OCI-M1 (cell line): ENCODE measurements at places on chromosomes 5 and 9.

DNA sequence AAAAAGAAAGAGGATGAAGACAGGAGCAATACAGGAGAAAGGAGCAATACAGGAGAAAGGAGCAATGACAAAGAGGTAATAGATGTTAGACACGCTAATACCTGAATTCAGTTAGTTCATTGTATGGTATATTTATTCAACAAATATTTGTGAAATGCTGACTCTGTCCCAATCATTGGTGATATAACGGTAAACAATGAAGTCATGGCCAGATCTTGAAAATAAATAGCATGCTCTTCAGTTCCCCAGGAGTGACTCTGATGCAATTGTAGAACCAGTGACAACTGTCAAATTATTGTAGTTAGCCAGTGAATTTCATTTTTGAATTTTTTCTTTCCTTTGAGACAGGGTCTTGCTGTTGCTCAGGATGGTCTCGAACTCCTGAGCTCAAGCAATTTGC lies 48.0 kb upstream of the SPINK14 start:
- DNase-seq, result no peak

- no peak for DNase-seq
Measured at GRCh38 chr5:38598296-38598993, 42.0 kb upstream of the LIFR start.

DNA sequence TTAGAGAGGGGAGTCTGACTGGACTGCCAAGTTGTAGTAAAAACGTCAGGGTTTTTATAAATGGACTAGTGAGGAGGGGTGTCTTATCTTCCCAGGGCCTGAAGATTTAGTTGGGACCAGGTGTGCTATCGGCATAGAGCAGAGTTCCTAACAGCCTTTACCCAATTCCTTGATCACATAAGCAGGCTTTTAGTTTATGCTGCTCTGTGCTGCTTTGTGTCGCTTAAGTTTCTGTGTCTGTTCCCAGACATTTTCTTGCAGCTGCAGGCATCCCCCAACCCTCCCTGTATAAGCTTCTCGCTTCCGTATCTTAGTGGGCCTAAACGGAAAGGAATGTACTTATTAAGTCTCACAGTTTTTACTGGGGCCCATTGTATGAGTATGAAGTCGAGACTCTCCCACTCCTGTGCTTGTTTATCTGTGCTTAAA lies 2.6 kb upstream of the SMC5 start:
- no peak for DNase-seq

GRCh38 chr9:37936965-37937364 lies 33.0 kb upstream of the SLC25A51 start:
- DNase-seq, result peak; percentile 90

- no peak for DNase-seq
Measured at GRCh38 chr5:30561771-30562170, 631.7 kb upstream of the CDH6 start.

DNA sequence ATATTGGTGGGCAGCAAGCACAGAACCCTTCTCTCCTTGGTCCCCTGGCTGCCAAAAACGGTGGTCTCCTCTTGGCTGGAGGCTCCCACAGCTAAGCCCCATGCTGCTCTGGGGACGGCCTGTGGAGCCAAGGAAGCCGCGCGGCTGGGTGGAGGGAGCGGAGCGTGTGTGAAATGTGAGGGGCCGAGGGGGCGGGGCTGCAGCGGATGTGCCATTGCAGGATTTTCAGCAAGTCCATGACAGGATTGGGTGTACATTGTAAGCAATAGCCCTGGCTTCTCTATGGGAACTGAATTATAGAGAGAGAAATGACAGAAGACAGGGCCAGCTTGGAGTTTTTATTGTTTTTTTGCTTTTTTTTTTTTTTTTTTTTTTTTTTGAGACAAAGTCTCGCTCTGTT lies 336.5 kb downstream of the DIRAS2 start:
- DNase-seq, result no peak

- DNase-seq, result peak; percentile 73
Measured at GRCh38 chr9:100087218-100087617, 11.6 kb downstream of the ERP44 start.

- DNase-seq, result no peak
Measured at GRCh38 chr5:10338686-10339057, 14.8 kb upstream of the MARCHF6 start.

DNA sequence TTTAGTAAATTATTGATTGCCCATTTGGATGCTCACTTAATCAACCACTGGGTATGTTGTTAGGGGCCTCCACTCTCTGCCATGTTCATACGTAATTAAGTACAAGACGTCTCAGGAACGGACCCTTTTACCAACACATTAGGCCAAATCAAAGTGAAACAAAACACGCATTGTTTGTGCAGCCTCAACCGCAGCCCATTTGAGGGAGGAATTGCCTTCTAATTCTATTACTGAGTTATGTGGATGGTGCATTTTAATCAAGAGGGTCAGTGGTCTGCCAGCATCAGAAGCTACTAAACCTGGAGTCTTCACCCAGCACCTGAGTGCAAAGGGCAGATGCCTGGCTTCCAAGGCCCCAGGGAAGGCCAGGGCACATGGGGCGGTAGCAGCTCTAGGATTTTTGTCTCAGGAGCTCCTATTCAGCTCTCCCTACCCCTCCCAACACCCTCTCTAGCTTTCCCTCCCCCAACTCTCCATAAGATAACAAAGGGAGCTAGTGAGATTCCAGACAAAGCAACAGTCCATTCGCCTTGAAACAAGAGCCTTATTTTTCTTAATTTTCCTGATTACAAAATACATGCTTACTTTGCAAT lies 7.9 kb upstream of the MED27 start:
- DNase-seq, result no peak

DNA sequence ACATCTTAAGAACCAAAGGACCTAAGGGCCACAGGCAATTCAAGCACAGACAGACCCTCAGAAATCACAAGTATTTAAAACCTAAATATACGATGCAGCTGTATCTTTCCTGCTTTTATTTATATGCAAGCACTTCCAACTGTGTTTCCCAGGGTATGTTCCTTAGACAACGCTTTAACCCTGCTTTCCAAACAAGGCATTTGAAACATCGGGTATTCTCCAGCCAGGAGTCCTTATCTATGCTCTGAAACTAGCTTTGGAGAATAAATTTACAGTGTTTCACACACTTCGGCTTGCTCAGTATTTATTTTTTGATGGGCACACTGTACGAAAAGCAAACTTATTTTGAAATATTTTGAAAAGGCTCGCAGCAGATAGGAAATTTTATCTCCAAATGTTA lies 13.5 kb downstream of the NR6A1 start:
- DNase-seq, result peak; percentile 69

GRCh38 chr9:8784838-8785237 lies 985.3 kb upstream of the DMAC1 start:
- DNase-seq, result peak; percentile 97

- no peak for DNase-seq
Measured at GRCh38 chr5:179558932-179559283, 8.6 kb downstream of the RUFY1 start.

DNA sequence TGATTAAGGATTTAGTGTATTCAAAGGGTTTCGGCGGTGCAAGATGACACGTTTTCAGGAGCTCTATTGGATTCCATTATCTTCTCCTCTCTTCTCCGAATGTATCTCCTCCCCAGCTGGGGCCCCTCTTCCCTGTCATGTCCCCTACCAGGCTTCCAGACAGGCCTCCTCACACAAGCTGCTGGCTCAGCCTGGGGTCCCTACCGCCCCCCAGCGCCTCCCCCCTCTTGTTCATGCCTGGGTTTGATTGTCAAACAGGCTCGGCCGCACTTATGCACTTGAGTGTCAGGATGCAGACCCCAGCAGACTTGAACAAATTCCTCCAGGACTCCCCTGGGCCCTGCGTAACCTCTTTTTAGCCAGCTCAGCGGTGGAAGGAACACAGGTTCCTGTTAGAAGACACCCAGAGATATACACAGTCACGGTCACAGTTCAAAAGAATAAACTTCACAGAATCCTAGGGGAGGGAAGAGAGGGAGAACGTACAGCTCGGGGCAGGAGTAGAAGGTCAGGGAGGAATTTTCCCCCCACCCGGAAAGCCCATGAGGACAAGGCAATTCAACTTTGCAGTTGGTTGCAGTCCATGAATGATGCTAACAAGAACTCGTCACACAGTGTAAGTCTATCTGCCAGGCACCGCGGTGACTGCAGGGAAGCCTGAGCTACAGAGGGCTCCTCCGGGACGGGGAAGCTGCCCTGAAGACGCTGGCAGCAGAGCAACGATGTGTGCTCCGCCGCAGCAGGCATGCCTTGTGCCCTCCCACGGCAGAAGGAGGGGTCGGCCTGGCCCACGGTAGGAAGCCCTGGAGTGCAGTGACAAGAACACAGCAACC lies 560.0 kb downstream of the BNC2 start:
- DNase-seq, result no peak

DNA sequence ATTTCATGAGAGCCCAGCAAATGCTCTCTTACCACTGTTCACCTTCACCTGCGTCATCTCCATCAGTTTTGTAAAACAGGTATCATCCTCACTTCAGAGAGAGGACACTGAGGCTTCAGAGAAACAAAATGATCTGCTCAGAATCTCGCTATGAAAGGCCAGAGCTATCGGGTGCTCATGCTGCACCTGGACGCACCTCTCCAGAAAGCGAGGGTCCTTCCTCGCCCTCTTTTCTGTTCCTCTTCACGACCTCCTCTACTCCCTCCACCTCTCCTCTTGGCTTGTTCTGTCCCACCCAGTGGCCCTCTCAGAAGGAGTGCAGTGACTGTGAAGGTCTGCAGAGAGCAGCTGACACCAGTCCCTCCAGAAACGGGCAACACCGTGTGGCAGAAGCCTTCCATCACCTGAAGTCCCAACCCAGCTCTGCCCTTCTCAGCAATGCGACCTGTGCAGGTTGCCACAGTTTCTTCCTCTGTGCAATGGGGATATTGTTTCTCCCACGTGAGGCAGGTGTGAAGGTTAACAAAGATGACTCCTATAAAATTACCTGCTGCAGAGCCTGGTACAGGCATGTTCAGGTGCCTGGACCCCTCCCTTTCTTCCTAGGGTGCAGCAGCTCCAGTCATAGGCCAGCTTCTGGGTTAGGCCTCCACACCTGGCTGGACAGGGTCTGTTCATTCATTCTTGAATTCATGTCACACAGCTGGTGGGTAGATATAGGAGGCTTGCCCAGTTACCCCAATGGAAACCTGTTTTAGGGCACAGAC lies 45.3 kb upstream of the ANGPTL2 start:
- no peak for DNase-seq

GRCh38 chr9:130877300-130877699 lies 19.3 kb downstream of the QRFP start:
- no peak for DNase-seq

DNA sequence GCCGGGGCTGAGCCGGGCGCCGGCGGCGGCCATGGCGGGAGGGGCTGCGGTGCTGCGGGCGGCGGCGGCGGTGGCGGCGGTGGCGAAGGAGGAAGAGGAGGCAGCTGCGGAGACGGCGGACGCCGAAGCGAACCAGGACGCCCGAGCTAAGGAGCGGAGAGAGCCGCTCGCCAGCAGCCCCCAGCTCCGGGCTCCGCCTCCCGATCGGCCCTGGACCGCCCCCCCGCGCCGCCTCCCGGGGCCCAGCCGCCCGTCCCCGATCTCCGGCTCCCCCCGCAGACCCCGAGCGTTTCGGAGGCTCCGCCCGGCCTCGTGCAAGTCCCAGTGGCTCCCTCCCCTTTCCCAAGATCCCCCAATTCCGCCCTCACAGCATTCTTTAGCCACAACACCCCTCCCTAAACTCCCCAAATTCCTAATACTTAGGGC lies at the start of gene ASTN2:
TSS of gene ASTN2 (minus strand) at position 152 of the 426 bp plus-strand sequence. CDS start at position 33, 119 bp downstream.
- no peak for DNase-seq

GRCh38 chr5:106833517-106833916 lies 837.2 kb downstream of the EFNA5 start:
- no peak for DNase-seq

GRCh38 chr9:124442826-124443225 lies 7.4 kb upstream of the ADGRD2 start:
- DNase-seq, result no peak

GRCh38 chr9:91207729-91208418 lies 153.8 kb downstream of the AUH start:
- DNase-seq, result peak; percentile 79

- no peak for DNase-seq
Measured at GRCh38 chr9:95962936-95963335, 87.4 kb downstream of the ERCC6L2 start.

- no peak for DNase-seq
Measured at GRCh38 chr5:159777049-159777660, 139.1 kb upstream of the ADRA1B start.

- no peak for DNase-seq
Measured at GRCh38 chr9:125106285-125106893, 36.9 kb downstream of the SCAI start.

DNA sequence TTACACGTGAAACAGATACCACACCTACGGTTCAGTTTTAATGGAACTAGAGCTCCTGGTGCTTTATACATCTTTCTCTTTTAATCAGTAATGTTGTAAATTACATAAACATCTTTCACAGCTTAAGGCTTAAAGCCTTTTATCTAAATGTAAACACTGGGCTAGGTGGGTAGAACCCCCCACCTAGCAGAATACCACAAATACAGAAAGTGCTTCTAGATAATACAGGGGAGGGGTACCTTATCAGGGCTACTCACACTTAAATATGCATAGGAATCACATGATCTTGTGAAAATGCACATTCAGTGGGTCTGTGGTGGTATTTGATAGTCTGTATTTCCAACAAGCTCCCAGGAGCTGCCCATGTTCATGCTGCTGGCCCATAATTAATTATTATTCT lies 256.4 kb upstream of the TARS1 start:
- DNase-seq, result peak; percentile 95

GRCh38 chr5:149268928-149269557 lies 2.6 kb upstream of the AFAP1L1 start:
- DNase-seq, result peak; percentile 75

- no peak for DNase-seq
Measured at GRCh38 chr5:16561660-16562059, 55.1 kb downstream of the RETREG1 start.

DNA sequence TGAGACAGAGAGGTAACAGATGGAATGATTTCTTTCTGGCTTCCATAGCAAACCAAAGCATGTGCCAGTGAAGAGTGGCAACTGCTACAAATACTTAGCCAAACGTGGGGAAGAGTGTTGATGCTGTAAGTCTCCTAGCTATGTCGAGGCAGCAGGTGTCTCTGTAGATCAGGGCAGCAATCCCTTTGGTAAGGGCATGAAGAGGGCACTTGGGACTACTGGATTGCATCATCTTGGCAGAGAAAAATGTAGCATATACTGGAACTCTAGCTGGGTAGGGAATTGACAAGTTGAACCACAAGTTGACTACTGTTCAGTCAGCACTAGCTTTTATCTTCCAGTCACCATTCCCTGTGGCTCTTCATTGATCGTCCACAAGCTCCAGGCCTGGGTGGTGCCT lies 75.8 kb downstream of the GHR start:
- DNase-seq, result no peak
